Stimulated activated CD4-positive, alpha-beta T cell treated with anti-CD3 and anti-CD28 coated beads, TNF-alpha, amount 100 ng/mL, for 48 hours (primary cell): ENCODE measurements at places on chromosomes 2 and 18.

DNA sequence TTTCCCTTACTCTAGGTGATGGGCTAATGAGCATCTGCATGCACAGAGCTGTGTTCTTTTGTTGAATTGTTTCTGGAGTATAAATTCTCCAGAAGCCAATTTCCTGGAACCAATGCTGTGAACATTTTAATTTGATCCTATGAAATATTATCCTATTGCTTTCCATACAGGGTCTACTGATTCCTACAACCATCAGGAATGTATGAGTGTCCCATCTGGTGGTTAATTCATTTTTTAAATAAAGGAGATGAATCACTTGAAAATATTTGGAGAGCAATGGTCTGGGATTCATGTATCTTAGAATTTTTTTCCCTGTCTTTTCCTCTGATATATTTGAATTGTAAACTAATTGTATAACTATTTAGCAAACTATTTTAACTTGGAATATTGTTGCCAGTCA lies 14.0 kb downstream of the KIF5C start:
- no peak for DNase-seq

DNA sequence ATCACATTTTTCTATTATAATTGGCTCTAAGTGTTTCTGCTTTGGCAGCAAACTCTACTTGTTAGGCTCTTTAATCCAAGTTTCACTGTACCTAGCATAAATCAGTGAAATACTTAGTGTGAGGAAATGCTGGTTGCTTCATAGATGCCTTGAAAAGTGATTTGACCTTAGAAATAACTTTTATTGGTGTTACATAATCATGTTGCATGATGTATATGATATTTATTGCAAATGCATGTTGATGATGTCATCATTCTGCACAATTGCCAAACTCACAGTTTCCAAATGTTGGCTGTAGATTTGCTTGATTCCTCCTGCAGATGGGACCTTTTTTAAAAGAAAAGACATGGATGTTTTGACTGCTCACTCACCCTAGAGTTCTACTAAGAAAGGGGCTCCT lies 137.6 kb upstream of the BCL2L11 start:
- DNase-seq: no peak

DNA sequence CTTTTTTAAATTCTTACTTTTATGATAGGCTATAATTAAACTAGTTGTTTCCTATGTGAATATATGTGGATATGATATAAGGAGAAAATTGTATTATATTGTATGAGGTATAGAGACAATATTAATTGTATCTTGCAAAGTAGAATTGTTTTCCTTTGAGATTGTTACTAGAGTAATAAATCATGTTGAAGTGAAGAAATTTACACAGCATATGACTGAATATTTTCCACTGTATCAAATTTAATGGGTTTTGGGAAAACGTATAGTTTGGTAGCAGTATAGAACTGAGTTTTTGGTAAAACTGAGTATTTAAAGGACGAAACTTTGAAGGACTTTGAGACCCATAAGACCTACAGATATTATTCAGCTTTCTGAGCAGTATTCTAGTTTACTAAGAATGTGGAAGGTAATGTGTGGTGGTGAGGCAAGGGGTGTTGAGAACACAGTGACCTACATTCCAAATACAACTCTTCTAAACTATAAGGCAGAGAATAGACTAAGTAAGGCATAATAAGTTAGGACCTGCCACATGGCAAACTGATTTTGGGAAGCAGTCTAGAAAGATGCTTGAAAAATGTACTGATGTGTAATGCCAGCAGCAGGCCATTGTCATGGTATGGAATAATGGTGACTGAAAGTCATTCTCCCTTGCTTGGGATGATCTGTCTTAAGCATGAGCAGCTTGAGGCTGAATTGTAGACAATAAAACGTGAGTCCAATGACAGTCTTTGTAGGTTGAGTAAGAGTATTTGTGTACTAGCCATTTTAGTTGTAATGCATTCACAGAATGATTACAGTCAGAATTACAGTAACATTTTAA lies 29.6 kb downstream of the PKP4 start:
- DNase-seq: no peak

DNA sequence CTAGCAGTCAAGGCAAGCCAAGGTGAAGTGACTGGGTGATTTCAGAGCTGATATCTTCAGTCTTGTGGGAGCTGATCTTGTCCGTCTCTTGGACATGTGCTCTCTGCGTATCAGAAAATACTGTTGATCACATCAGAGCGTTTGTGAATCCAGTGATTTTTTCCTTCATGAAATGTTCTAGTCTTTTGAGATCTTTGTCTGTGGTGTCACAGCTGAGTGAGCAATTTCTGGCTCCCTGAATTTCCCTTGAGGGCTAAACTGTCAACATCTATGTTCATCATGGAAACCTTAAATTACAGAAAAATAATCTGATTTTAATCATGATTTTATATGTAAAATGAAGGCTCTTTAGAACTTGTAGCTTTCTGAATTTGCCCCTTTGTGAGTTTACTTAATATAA lies 432.0 kb downstream of the CCDC85A start:
- no peak for DNase-seq

DNA sequence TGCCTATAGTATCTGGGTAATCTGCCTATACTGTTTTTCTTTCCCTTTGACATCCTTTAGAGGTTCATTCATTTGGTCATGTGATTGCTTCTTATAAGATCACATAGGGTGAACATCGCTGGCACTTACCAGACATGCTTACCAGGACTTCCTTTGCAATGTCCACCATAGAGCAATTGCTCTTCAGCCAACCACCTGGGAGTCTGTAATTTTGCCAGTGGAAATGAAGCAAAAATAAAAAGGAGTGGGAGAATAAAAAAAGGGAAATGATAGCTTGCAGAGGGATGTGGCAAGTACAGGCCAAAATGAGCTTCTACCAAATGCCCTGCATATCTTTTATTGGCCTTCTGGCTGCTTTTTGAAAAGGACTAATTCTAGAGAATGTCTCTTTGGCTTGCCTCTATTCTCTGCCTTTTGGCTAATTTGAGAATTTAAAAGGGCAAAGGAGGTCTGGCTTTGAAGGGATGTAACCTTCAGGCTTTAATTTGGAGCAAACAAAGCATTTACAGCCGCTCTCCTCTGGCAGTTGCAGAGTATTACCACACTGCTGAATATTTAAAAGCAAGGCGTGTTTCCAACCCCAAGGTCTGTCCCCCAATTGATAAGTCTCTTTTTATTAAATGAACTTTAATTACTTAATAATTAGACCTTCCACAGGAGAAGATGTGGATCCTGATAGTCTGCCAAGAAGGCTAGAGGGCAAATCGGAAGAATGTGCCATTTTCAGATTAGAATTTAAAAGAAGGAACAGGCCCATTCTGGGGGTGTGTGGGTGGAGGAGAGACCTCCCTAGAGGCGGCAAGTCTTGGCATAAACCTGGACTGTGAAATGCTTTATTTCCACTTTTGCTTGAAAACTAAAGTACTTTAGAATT lies 557.9 kb downstream of the DCC start:
- DNase-seq: no peak

- no peak for DNase-seq
These were observed 335.0 kb downstream of the NR4A2 start for GRCh38 chr2:155997538-155997937.

DNA sequence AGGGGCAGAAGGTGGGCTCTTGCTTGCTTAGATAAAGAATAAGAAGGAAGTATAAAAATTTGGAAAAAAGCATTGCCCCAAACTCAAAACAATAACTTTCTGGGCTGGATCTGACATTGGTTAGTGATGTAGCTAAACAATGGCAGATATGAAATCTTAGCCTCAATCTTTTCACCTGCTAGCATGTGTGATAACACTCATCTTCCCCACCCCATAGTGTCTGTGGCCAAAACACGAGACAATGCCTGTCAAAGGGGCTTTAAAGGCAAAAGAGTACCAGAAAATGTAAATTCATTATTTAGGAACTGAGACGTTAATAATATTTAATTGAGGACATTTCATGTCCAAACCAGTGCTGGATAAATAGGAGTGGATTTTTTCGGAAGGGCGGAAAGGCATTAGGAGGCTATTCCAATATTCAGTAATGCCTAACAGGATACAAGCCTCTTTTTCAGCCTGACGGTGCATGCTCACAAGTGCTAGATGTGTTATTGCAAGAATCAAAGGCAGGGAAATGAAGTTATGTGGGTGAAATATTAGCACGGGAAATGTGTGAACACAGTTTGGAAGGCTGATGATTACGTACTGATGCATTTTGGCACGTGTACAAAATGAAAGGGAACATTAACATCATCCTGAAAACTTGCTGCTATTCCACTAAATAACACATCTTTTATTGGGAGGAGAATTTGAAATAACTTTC lies 395.7 kb downstream of the GALR1 start:
- DNase-seq: no peak

GRCh38 chr2:68740400-68740914 lies 5.8 kb downstream of the ARHGAP25 start:
- no peak for DNase-seq

DNA sequence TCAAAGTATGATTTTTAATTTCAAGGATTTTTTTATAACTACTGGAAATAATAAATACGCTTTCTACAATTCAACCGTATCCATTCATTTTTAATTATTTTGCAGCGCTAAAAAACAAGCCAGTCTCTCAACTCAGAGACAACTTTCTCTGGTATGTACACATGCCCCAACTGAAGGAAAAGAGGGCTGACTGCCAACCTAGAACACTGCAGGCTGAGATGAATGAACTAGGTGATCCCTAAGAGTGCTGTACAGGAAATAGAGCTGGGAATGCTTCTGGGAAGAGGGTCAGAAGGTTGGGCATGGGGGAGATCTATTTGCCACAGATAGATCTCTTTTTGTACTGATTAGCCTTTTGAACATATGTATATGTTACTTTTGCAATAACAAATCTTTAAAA lies 460.1 kb downstream of the NR4A2 start:
- no peak for DNase-seq

DNA sequence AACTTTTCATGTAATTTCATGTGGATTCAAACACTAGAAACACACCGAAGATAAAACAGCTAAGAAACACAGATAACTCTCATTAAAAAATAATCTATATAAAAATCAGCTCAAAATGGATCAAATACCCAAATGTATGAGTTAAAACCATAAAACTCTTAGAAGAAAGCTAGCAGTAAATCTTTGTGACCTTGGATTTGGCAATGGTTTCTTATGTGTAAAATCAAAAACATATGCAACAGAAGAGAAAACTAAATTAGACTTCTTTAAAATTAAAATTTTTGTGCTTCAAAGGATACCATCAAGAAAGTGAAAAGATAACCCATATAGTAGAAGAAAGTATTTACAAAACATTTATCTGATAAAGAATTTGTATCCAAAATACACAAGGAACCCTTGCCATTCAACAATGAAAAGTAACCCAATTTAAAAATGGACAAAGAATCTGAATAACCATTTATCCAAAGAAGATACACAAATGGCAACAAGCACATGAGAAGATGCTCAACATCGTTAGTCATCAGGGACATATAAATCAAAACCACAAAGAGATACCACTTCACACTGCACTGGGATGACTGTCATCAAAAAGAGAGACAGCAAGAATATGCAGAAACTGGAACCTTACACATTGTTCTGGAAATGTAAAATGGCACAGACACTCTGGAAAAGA lies 27.5 kb downstream of the GAREM1 start:
- DNase-seq: no peak

DNA sequence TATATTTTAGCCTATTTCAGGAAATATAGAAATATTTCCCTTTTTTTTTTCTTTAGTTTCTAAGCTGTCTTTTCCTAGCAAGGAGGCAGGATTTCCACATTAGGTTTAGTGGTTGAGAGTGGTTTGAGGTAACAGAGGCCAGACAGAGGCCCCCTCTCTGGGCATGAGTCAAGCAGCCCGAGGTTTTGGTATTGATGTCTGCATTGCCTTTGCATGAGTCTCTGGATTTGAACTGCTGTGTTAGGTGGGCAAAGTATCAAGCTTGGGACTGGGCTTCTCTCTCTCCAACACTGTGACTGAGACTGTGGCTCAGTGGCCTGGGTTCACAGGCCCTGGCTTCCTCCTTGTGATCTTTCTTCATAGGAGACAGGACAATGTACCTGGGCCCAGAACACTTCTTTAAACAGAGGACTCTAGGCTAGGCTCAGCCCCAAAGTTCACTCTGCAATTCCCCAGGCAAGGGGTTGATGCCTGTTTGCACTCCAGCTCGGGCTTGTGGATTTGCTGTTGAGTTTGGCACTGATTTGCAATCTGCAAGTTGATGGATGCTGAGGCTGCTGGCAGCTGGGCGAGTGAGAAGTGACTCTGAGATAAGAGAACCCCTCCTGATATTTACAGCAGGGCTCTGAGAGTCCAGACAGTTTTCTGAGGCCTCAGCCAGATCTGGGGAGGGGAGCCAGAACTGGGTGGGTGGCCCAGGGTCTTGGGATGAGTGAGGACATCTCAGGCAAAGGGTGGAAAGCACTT lies 271.2 kb downstream of the EN1 start:
- DNase-seq: no peak

DNA sequence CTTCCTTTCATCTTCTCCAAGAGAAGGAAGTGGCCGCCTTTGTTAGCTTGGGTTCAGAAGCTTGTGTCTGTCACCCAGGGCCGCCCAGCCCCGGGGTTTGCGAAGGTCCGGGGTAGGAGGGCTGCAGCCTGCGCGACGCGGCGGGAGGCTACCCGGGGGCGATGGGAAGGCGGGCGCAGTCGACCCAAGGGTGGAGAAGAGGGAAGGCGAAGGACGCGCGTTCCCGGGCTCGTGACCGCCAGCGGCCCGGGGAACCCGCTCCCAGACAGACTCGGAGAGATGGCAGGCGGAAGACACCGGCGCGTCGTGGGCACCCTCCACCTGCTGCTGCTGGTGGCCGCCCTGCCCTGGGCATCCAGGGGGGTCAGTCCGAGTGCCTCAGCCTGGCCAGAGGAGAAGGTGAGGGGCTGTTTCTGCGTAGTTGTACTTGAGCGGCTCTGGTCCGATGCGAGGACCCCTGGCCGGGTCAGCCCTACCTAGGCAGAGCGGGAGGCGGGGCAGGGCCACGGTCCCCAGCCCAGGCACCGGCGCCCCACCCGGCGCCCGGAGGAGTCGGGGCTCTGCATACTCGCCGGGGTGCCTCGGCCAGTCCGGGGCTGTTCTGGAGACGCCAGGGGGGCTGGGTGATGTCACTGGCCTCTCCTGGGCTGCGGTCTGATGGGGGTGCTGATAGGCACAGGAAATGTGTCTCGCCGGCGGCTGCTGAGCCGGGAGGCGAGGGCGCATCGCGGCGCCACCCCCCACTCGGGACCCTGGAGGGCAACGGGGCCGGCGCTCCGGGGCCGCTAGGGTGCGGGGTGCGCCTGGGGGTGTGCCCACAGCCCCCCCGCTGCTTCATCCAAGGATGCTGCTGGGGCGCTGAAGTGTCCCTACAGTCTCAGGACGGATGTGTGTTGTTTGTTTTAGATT lies at the start of gene QPCT:
TSS of gene QPCT (plus strand) at position 178 of the 909 bp plus-strand sequence. CDS start at position 280, 102 bp downstream.
- peak; percentile 36 for DNase-seq

GRCh38 chr2:181483876-181484275 lies 26.7 kb downstream of the ITGA4 start:
- no peak for DNase-seq

GRCh38 chr2:121146630-121147029 lies 138.4 kb downstream of the TFCP2L1 start:
- no peak for DNase-seq

DNA sequence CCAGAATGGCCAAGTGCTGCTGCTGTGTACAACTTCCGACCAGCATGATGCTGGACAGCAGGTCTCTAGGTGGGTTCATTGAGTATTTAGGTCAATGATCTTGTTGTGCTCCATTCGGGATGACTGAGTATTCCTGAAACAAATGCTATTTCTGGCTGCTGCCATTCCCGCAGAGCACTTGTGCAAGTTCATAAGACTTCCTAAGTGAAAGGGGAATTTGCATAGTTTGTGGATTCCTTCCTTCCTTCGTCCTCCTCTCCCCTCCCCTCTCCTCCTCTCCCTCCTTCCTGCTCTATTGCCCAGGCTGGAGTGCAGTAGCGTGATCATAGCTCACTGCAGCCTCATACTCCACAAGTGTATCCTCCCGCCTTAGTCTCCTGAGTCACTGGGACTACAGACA lies 40.4 kb downstream of the LDLRAD4 start:
- no peak for DNase-seq

GRCh38 chr18:61669320-61669719 lies 223.5 kb downstream of the RNF152 start:
- DNase-seq: no peak
